CD8-positive, alpha-beta memory T cell (primary cell): ENCODE measurements at places on chromosomes 4 and X. TPM values are rescaled to one million over a fixed set of nuclear protein-coding genes. Genes with fewer than 3 reads are reported as not detected.

DNA sequence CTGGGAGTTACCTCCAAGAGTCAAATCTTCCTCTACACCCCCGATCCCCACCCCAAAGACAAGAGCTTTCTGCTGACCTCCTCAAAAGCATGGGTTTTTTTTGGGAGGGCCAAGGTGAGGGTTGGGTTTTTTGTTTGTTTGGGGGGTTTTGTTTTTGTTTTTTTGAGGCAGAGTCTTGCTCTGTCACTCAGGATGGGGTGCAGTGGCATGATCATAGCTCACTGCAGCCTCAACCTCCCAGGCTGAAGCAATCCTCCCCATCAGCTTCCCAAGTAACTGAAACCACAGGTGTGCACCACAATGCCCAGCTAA lies 18.7 kb upstream of the WFS1 start:
- H3K4me1 ChIP-seq: peaks cover 4% of the 10 kb centered on the region
- DNase-seq: no peak
- no peaks in the 10 kb centered on the region for H3K36me3 ChIP-seq
- no peak overlapping the region for H3K27ac ChIP-seq
- H3K27me3 ChIP-seq: peaks cover 6% of the 10 kb centered on the region

- no peaks in the 10 kb centered on the region for H3K27me3 ChIP-seq
- H3K4me3 ChIP-seq: no peak overlapping the region
- H3K36me3 ChIP-seq: no peaks in the 10 kb centered on the region
- H3K27ac ChIP-seq: no peak overlapping the region
- H3K4me1 ChIP-seq: no peaks in the 10 kb centered on the region
Measured at GRCh38 chr4:37517326-37517725, 168.8 kb downstream of the RELL1 start.

GRCh38 chrX:132489578-132490419 lies 961 bp upstream of the MBNL3 start:
- peak; percentile 63 for DNase-seq
- H3K4me3 ChIP-seq: peak overlapping the region; percentile 60
- peak overlapping the region; percentile 48 for H3K27ac ChIP-seq
- H3K36me3 ChIP-seq: no peaks in the 10 kb centered on the region

GRCh38 chr4:97134456-97134855 lies 1008.8 kb downstream of the STPG2 start:
- no peaks in the 10 kb centered on the region for H3K4me1 ChIP-seq
- no peaks in the 10 kb centered on the region for H3K36me3 ChIP-seq
- H3K4me3 ChIP-seq: no peak overlapping the region
- H3K27ac ChIP-seq: no peak overlapping the region

DNA sequence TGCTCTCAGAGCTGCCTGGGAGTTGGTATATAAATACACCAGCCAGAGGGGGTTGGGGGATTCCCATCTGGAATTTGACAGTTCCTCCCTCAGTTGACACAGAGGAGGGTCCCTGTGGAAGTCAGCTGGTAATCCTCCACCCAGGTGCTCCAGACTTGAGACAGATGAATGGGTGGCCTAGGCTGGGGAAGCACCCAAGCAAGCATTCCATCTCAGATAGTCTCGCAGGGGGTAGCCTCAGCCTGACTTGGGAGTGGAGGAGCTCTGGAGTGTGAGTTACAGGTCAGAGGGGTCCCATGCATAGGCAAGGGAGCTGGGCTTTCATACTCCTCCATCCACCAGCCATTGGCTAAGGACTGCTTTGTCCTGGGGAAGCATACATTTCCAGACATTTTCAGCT lies 229.3 kb upstream of the BCOR start:
- H3K36me3 ChIP-seq: no peaks in the 10 kb centered on the region
- H3K4me1 ChIP-seq: no peaks in the 10 kb centered on the region
- DNase-seq: no peak
- no peak overlapping the region for H3K27ac ChIP-seq
- H3K27me3 ChIP-seq: no peaks in the 10 kb centered on the region
- H3K4me3 ChIP-seq: no peak overlapping the region

DNA sequence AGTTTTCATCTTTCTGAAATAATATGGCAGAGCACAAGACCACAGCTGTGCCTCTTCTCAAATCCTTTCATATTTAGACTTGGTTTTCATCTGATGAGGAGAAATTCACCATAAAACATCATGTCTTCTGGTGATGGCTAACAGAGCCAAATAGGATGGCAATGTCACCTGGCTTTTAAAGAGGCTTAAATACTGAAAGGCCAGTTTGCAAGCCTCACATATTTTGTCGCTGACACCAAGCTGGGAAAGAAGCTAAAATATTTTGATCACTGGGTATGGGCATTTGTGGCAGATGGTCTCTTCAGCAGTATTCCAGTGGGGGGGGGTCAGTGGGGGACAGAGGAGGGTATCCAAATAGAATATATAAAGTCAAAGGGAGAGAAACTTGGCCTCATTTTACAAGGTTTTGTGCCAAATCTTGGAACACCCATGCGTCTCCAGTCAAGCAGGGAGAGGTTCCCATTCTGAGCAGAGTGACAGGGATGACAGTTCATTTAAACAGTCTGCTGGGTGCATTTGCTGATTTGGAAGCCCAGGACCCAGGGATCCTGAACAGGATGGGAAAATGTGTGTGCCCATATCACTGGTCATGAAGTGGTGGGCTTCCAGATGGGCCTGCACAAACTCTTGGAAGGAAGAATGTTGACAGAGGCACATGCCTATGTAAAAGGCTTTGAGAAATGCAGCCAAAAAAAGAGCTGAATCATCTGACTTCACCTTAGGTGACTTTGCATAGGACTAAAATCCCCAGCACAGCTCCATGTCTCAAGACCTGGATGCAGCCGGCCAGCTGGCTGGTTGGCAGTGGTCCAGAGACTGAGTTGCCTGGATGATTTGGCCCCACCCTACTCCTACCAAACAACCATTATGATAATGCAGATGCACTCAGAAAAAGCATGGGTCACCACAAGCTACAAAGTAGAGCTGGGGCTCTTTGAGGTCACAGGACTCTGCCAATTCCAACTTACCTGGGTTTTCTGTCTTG lies 484.4 kb upstream of the NR3C2 start:
- no peaks in the 10 kb centered on the region for H3K4me1 ChIP-seq
- no peak overlapping the region for H3K27ac ChIP-seq
- DNase-seq: no peak
- H3K36me3 ChIP-seq: no peaks in the 10 kb centered on the region

DNA sequence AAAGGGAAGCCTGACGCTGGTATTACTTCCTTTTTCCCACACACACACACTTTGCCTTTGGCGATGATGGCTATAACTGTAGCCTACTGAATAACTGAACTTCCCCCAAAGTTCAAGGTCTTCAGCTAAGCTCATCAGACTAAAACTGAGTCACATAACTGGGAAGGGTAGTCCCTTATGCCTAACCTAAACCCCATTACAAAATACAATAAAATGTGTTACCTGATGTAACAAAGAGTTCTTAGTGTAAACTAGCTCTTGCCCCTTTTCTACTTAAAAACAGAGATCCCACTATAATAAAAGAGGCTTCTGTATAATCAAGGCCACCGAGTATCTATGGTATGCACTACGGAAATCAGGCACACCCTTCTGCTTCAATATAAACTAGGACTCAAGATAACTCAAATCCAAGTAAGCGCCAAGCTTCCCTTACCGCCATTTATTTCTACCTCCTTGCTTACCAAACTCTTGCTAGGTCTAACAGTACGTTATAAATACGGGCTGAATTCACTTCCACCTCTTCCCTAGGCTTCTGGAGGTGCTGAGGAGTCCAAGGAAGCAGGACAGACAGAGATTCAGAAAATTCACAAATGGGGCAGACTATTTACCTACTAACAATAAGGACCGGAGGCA lies 2.4 kb downstream of the OTUD4 start:
- H3K27me3 ChIP-seq: no peaks in the 10 kb centered on the region
- peaks cover 35% of the 10 kb centered on the region for H3K4me1 ChIP-seq
- H3K27ac ChIP-seq: peak overlapping the region; percentile 90
- H3K36me3 ChIP-seq: peaks cover 3% of the 10 kb centered on the region
- no peak for DNase-seq

- H3K4me1 ChIP-seq: peaks cover 45% of the 10 kb centered on the region
- H3K27ac ChIP-seq: no peak overlapping the region
- DNase-seq: no peak
- no peaks in the 10 kb centered on the region for H3K27me3 ChIP-seq
Measured at GRCh38 chr4:7651461-7651921, 216.8 kb upstream of the PSAPL1 start.

DNA sequence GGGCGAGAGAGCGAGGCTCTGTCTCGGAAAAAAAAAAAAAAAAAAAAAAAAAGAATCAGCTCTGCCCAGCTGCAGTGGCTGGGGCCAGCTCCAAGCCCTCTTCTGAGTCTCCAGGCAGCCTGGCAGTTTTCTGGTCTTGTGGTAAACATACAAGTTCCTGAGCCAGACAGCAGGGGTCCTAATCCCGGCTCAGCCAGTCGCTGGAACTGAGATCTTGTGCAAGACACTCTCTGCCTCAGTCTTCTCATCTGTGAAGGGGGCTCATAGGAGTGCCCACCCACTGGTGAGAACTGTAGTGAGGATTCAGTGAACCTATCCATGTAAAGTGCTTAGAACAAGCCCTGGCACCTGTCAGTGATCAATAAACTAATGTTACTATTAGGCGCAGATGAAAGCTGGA lies 41.8 kb downstream of the C4orf50 start:
- no peak overlapping the region for H3K4me3 ChIP-seq
- no peaks in the 10 kb centered on the region for H3K4me1 ChIP-seq
- no peaks in the 10 kb centered on the region for H3K36me3 ChIP-seq
- no peaks in the 10 kb centered on the region for H3K27me3 ChIP-seq
- no peak for DNase-seq

DNA sequence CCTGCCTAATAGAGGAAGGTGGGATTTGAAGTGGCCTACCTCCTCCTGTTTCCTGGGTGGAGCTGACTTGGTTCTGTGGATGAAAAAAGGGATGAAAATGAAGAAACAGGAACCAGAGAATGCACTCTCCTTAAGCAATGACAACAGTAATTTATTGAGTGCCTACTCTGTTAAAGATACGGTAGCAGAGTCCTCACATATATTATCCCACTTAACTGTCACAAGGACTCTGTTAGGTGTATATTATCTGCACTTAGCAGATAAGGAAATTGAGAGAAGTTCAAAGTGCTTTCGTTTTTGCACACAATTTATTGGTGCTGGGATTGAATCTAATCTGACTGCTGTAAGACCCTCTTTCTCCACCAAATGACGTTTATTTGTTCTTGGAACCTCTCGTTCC lies 301.2 kb downstream of the PACRGL start:
- H3K4me1 ChIP-seq: peaks cover 3% of the 10 kb centered on the region
- H3K36me3 ChIP-seq: no peaks in the 10 kb centered on the region
- H3K4me3 ChIP-seq: no peak overlapping the region

DNA sequence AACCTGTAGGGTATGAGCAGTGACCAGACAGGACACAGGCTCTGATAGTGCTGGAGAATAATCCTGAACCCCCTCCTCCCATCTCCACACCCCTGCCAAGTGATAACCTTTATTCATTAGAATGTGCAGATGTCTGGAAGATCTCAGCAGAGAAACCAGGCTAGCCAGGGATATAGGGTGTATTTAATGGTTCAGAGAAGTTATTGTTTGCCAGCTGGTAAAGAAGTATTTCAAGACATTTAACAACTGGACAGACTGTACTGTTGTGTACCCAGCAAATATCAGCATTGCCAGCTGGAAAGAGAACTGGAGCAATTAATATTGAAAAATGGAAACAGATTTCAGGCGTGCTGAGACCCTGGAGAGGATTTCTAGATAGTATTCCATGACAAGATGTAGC lies 94.5 kb downstream of the RASGEF1B start:
- no peaks in the 10 kb centered on the region for H3K36me3 ChIP-seq
- no peaks in the 10 kb centered on the region for H3K4me1 ChIP-seq
- no peak overlapping the region for H3K27ac ChIP-seq
- no peak for DNase-seq

GRCh38 chrX:101642093-101642492 lies 17.6 kb downstream of the ARMCX2 start:
- H3K4me1 ChIP-seq: no peaks in the 10 kb centered on the region
- H3K4me3 ChIP-seq: no peak overlapping the region
- H3K27me3 ChIP-seq: no peaks in the 10 kb centered on the region
- no peak for DNase-seq
- H3K27ac ChIP-seq: no peak overlapping the region

DNA sequence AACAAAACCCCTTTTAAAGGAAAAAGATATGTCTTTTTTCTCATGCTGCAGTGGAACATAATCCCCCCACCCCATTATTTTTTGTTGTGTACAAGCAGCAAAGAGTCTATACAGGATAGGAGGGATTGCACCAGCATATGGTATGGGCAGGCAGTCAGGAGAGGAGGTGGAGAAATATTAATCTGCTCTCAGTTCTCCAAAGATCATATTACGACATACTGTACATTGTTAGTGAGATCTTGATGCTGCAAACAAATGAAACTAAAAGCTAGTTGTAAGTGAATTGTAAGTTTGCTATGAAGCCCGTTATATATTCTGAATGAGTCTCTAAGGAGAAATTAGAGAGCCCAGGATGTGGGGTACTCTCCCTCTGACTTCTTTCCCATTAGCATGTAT lies 75.3 kb downstream of the RAPGEF2 start:
- peaks cover 9% of the 10 kb centered on the region for H3K4me1 ChIP-seq
- no peak overlapping the region for H3K27ac ChIP-seq
- no peak for DNase-seq
- no peak overlapping the region for H3K4me3 ChIP-seq
- no peaks in the 10 kb centered on the region for H3K27me3 ChIP-seq

DNA sequence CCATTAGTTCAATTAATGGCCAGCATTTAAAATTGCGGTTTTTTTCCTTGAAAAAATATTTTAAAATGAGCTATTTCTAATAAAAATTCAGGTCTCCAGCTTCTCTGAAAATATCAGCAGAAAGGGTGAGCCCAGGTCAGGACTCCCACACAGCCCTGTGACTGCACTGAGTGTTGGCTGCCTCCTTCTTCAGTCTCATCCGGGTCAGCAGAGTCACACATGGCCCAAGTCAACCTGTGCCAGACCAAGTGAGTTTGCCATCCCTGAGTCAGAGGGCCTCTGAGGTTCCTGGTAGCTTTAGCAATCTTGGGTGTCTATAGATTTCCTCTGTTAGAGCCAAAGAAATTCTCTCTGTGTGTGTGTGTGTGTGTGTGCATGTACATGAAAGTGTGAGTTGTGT lies 22.1 kb upstream of the MSX1 start:
- H3K4me1 ChIP-seq: no peaks in the 10 kb centered on the region
- no peaks in the 10 kb centered on the region for H3K36me3 ChIP-seq
- H3K27me3 ChIP-seq: no peaks in the 10 kb centered on the region

- peaks cover 8% of the 10 kb centered on the region for H3K4me1 ChIP-seq
- no peaks in the 10 kb centered on the region for H3K27me3 ChIP-seq
- H3K27ac ChIP-seq: no peak overlapping the region
- no peaks in the 10 kb centered on the region for H3K36me3 ChIP-seq
Measured at GRCh38 chrX:23662187-23662586, 5.1 kb upstream of the PRDX4 start.

- H3K4me1 ChIP-seq: no peaks in the 10 kb centered on the region
- no peak overlapping the region for H3K27ac ChIP-seq
- DNase-seq: no peak
- H3K36me3 ChIP-seq: no peaks in the 10 kb centered on the region
Measured at GRCh38 chr4:133802359-133803140, 399.0 kb downstream of the PABPC4L start.

- H3K4me3 ChIP-seq: no peak overlapping the region
- DNase-seq: no peak
- no peak overlapping the region for H3K27ac ChIP-seq
Measured at GRCh38 chr4:91325495-91325894, 978.3 kb upstream of the GRID2 start.

The CLIC2 gene
- total RNA-seq: 0.80 TPM

The PARM1 gene
- not detected for total RNA-seq

The SOX3 gene
- not detected for total RNA-seq

The LYAR gene
- 103 TPM for total RNA-seq

The MTCP1 gene
- total RNA-seq: 22.6 TPM

The SH3D19 gene
- total RNA-seq: not detected

The SH3BGRL gene
- 30.7 TPM for total RNA-seq

The BMX gene
- not detected for total RNA-seq

The CYP4V2 gene
- 10.9 TPM for total RNA-seq

The ERVMER34-1 gene
- 0.20 TPM for total RNA-seq

The SMARCA1 gene
- total RNA-seq: 0.11 TPM
